Mammary epithelial cell (primary cell): ENCODE measurements at places on chromosomes 6 and 20.
A peak's percentile ranks its signal among the peaks of the same experiment; 100 is the strongest.

DNA sequence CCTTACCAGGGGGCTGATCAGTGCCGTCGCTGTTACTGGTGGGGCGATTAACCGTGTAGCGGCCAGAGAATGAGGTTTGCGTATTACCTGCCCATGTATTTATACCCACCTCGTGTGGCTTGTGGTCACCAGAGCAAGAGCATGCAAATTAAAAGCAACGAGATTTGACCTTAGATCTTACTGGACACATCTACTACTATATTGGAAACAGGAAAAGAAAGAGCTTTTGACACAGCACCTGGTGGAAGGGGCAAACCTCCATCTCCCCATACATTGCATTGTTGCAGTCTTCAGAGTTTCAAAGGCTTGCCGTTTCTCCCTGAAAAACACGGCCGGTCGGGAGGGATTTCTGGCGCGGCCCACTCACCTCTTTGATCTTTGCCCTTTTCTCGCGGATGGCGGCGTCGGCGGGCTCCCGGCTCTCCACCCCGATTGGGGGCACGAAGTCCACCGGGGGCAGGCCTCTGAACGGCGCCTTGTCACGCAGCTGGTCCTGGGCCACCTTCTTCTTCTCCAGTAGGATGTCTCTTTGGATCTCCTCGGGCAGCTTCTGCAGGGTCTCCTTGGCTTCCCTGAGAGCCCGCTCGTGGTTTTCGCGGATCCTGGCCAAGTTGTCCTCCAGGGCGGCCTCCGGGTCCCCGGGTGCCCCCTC is 1.3 kb downstream of the MAN1A1 start:
- no peak for DNase-seq

GRCh38 chr6:73329201-73329600 is 24.9 kb downstream of the DPPA5 start:
- no peak for DNase-seq

DNA sequence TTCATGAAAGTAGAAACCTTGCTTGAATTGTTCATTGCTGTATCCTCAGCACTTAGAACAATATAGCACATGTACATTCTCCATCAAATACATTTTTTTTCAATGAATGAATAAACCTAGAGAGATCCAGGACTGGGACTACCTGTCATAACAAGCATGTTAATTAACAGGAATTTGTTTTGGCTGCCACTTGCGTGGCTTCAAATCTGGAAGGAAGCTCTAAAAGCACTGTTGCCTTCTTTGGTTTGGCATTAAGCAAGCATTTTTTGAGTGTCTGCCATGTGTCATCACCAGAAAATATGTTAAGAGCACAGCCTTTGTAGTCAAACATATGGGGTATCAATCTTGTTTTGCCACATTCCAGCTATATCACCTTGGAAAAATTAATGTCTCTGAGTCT is 131.9 kb upstream of the BACH2 start:
- DNase-seq = peak; percentile 89

DNA sequence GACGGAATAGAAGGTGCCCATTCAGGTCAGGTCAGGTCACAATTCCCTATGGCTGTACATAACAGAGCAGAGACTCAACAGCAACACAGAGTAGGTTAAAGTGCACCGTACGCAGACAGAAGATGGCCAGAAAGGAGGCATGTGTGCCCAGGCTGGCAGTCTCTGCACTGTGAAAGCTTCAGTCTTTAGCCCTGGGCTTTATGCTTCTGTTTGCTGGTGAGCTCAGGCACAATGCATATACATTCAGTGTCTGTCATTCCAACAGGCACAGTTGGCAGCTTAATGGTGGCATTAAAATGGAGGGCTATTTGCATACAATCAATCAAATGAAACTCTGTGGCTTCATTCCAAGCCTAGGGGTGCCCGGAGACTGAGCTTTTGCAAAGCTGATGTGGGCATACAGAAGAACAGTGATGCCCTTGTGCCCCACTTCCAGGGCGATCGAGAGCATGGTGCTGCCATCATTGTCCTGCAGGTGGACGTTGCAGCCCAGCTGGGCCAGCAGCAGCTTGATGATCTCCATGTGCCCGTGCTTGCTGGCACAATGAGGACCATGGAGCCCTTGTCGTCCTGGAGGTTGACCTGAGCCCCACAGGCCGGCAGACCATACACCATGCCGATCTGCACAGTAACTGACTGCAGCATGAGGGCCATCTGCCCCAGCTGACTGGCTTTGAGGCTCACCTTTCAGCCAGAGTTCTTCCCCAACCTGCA is 22.4 kb downstream of the TRMT6 start:
- DNase-seq = no peak

- no peak for DNase-seq
Observed at GRCh38 chr6:130505808-130506598, 140.2 kb downstream of the TMEM200A start.

DNA sequence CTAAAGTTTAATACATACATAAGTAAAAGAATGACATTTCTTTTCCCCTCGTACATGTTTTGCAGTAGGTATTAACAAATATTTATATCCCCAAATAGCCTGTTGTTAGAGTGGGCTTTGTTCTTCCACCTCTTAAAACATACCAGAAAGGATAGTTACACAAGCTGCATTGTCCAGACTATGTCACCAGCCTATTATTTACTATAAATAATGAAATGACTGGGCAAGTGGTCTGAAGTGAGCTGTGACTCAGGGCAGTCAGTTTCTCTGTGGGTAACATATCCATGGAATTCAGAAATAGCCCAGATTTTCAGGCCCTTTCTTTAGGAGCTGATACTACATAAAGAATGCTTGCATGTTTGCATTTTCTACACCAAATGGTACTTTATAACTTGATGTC is 60.1 kb downstream of the FUT9 start:
- no peak for DNase-seq

DNA sequence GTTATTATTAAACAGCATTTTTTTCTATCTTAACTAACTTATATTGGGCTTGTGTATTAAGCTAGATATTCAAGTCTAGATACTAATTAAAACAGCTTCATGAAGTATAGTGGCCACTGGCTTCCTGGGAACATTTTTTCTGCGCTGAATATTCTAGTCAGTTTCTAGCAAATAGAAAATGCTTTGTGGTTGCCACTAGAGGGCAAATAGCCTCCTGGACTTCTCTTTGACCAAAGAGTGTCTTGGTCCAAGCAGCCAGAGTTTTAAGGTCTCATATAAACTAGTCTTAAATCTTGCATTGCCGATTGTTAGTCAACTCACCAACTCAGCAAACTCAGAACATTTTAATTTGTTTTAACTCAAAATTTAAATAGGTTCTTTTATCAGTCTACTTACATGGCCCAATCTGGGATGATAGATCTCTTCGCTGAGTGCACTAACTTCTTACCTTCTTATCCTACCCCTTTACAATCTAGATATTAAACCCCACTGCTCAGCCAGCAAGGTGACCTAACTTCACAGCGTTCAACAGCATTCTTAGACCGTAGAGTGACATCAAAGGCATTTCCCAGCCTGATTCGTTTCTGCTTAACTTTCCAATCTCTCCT is 24.6 kb upstream of the ID4 start:
- peak; percentile 8 for DNase-seq

GRCh38 chr6:95578106-95578410 is 723 bp downstream of the MANEA start:
- DNase-seq = peak; percentile 26

GRCh38 chr6:138012682-138013081 is 94.5 kb downstream of the PERP start:
- no peak for DNase-seq

- no peak for DNase-seq
Observed at GRCh38 chr6:119921491-119922010, 572.0 kb upstream of the MAN1A1 start.

GRCh38 chr6:121142093-121142492 is 192.2 kb downstream of the TBC1D32 start:
- peak; percentile 2 for DNase-seq

DNA sequence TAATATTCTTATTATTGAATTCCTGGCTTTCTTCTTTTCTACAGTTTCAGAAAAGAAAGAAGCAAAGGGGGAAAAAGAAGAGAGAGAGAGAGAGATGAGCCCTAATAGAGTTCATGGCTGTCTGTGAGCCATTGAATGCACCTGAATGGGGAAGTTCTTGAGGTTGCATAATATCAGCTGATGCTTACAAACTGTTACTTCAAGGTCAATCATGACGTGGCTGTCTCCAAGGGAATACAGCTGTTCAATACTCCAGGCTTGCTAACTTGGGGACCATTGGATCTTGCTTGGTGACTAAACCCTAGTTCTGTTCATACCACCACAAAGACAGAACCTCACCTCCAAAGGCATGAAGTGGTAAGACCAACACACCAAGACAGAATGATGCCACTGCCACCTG is 180.4 kb downstream of the ADGRG6 start:
- no peak for DNase-seq

DNA sequence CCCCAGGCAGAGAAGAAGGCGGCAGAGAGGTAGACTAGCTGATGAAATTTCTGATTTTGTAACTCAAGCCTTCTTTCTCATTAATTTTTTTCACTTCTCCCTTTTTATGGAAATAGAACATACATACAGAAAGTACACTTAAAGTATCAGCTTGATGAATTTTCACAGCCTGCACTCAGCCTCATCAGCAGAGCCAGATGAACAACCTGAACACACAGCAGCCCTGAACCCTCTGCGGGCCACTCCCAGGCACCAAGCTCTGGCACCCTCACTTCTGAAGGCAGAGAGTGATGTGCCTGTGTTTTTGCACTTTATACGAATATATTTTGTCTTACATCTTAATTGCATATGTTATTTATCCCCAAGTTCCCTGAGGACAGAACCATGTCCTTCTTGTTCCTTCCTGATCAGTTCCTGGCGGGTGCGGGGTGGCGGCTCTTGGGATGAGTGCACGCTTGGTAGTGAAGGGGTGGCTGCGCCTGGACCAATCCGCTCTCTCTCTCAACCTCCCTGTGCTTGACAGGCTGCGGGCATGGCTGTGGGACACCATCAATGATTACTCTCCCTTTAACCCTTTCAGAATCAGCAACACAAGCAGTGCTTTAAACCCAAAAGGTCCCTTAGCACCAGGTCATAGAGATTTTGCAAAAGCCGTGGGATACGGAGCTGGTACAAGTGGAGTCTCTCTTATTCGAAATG is 34.8 kb upstream of the AFDN start:
- DNase-seq = no peak

GRCh38 chr20:10984913-10985312 is 311.1 kb upstream of the JAG1 start:
- no peak for DNase-seq

GRCh38 chr6:36124881-36125280 is 5.4 kb upstream of the MAPK13 start:
- DNase-seq = no peak

DNA sequence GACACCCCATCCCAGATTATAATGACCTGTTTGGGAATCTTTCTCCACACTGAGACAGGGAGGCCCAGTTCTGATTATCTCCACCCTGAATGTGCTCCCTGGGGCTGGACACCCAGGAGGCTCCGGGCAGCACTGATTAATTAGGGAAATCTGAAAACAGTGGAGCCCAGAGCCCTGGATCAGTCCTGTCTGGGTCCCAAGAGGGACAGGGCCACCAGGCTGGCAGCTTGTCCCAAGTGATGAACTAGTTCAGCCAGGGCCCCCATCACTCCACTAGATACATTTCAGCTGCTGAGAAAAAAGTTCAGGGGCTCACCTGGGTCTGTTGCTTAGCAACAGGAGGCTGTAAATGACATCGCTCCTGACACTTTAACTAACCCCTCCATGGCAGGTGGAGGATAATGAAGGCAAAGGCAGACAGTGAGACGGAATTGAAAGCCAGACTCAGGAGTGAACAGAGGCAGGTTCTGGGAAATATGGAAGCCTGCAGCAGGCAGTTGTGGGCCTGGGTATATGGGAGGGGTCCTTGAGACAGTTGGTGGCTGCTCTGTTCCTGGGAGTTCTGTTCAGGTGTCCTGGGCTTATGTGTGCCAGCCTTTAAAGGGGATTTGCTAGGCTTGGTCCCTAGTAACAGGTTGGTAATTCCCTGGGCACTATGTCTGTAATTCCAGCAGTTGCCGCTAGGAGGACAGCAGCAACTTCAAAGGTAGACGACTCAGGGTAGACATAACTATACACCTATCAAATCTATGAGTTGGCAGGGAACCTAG is 78.3 kb upstream of the CTNNBL1 start:
- peak; percentile 16 for DNase-seq

DNA sequence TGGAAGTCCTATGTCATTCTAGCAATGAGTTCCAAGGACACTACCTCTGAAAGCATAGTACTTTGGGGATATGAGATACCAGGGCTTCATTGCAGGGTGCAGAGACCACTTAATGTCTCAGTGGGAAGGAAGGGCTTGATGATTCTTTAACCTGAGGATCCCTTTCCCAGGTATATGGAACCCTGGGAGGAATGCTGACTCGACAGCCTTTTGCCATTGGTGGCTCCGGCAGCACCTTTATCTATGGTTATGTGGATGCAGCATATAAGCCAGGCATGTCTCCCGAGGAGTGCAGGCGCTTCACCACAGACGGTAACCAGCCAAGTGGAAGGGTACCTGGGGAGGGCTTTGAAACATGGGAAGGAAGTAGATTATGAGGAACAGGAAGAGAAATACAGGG is 4.2 kb downstream of the PSMB9 start:
- no peak for DNase-seq

DNA sequence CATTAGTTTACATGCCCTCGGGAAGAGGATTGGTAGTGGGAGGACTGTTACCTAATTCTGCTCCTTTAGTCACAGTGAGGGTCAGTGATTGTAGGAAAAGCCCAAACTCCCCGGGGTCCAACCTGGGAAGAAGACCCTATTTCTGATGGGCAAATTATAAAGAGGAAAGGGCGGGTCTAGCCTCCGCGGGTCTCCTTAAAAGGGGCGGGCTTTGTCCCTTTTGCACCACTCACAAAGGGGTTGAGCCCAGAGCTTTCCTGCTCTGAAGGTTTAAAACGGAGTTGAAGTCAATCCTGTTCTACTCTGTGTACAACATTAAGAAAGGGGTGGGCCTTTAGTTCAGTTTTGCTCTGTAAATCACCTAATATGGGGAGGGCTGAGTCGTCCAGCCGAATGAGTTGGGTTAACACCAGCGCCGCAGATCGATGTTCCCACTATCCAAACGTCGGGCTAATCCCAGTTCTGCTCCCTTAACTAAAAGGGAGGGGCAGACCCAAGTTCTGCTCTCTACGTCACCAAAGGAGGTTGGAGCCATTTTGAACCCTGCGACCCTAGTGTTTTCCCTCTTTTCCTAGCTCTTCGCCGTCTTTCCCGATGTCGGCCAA is 920 bp upstream of the RNF5 start:
- no peak for DNase-seq

DNA sequence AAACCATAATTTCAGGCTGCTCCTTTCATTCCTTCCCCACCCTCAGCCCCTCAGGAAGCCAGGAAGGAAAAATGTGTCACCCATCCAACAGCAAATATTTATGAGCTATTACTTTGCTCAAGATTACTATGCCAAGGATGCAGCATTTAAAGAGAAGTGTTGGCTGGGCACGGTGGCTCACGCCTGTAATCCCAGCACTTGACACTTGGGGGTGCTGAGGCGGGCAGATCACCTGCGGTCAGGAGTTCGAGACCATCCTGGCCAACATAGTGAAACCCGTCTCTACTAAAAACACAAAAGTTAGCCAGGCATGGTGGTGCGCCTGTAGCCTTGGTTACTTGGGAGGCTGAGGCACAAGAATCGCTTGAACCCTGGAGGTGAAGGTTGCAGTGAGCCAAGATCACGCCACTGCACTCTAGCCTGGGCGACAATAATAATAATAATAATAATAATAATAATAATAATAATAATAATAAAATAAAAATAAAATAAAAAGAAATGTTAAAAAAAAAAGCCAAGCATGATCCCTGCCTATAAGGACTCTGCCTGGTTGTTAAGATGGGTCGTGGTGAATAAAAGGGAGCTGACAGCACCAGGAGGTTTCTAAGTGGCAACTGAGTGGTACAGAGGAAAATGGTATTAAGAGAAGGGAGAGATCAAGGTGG is 20.5 kb upstream of the TIAM2 start:
- no peak for DNase-seq

GRCh38 chr6:157337751-157338150 is 14.4 kb upstream of the TMEM242 start:
- no peak for DNase-seq
